ENCODE measurements at places on chromosomes 5 and 9. TPM values are rescaled to one million over a fixed set of nuclear protein-coding genes. Genes with fewer than 3 reads are reported as not detected.

The KIF12 gene
- not detected for total RNA-seq

GRCh38 chr9:69331444-69331843, 6.4 kb downstream of the ENTREP1 start:
- peaks cover 43% of the 10 kb centered on the region for H3K27me3 ChIP-seq
- H3K27ac ChIP-seq, result no peak overlapping the region
- H3K4me3 ChIP-seq, result no peak overlapping the region
- no peaks in the 10 kb centered on the region for H3K36me3 ChIP-seq
- DNase-seq, result no peak

DNA sequence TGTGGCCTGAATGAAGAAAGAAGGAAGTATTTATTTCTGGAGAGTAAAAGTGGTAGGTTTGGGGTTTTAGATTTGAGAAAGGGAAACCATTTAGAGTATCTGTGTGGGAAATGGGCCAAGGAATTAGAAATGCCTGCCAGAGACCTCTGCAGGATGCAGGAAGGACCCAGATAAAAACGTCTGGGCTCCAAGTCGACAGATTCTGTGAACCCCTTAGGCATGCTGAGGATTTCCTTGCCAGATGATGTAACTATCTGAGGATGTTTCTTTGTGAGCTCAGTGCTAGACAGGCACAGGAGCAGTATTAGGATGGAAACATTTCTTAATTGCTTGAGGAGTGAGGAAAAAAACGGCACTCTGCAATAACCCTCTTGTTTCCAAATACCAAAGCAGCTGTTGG, 251.8 kb upstream of the DMRT1 start:
- H3K36me3 ChIP-seq, result no peaks in the 10 kb centered on the region
- H3K4me1 ChIP-seq, result peaks cover 5% of the 10 kb centered on the region
- H3K27ac ChIP-seq, result no peak overlapping the region

The NUDT12 gene
- total RNA-seq, result 0.33 TPM

The GPR150 gene
- total RNA-seq, result 1.7 TPM

DNA sequence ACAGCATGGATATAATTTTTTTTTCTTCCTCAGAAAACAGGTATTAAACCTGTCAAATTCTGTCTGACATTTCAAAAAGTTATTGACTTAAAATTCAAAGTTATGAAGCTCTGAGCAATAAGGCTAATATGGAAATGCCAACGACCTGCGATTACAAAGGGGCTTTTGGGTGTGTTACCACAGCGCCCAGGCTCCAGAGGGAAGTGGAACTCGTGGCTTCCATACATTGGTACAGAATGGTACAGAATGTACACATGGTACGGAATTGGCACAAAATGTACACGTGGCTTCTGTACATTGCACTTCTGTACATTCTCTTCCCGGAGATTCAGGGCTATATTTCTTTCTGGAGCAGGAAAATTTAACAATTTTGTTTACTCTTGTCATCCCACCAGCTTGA, 225.1 kb upstream of the TBCA start:
- no peak for DNase-seq
- H3K4me3 ChIP-seq, result no peak overlapping the region
- no peaks in the 10 kb centered on the region for H3K4me1 ChIP-seq
- no peak overlapping the region for H3K27ac ChIP-seq
- no peaks in the 10 kb centered on the region for H3K27me3 ChIP-seq

The SMC2 gene
- total RNA-seq, result 55.2 TPM

GRCh38 chr5:124627815-124628595, 118.4 kb downstream of the ZNF608 start:
- H3K4me1 ChIP-seq, result no peaks in the 10 kb centered on the region
- H3K4me3 ChIP-seq, result no peak overlapping the region
- H3K36me3 ChIP-seq, result no peaks in the 10 kb centered on the region
- no peak overlapping the region for H3K27ac ChIP-seq
- H3K27me3 ChIP-seq, result no peaks in the 10 kb centered on the region
- no peak for DNase-seq
